ENCODE measurements at places on chromosomes 16 and 17. TPM values are rescaled to one million over a fixed set of nuclear protein-coding genes. Genes with fewer than 3 reads are reported as not detected.

- DNase-seq, result no peak
Observed at GRCh38 chr17:59631276-59631675, 11.6 kb downstream of the CLTC start.

DNA sequence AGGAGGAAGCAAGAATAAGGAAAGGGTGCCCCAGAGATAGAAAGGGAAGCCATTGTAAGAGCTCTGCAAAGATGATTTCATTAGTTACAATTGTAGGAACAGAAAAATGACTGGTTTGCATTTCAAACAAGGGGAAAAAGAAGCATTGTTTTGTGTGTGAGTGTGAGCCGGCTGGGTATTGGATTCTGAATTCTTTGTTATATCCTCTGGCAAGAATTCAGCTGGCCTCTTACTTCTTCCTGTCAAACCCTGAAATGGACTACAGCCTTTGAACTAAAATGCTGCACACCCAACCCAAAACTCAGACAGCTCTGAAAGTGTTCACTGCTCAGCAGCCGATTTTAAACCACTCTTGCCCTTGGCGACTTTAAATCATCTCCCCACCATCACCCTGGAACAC, 461.3 kb downstream of the PMP22 start:
- no peak for DNase-seq

DNA sequence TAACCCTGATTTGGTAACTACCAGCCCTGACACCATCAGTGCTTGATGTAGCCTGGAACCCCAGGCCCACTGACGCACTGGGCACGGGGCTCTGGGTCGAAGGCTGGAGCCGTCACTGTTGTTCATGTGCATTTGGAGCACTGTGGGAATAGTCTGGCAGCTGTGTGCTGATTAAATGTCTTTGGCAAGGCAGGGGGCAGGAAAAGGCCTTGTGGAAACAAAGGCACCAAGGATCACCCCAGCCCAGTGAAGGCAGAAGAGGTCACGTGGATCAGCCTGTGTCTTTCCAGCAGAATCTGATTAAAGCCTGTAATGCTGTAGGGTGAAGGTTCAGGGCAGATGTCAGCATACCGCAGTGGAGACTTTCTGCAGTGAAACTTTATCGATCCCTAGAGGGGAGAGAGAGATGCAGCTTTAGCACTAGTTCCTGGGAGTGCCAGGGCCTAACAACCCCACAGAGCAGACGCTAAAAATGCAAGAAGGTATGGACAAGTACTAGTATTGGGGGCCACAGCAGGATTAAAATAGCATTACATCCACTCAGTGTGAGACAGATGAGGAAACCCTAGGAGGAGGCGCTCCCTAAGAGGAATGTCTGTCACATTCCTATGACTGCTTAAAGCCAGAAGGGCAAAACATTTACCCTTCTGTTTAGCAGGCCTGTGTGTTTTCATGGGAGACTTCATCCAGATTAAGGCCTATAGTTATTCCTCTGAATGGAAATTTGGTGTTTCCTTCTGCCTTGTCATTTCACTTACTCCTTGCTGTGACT, 9.7 kb downstream of the ZNHIT3 start:
- DNase-seq, result no peak

DNA sequence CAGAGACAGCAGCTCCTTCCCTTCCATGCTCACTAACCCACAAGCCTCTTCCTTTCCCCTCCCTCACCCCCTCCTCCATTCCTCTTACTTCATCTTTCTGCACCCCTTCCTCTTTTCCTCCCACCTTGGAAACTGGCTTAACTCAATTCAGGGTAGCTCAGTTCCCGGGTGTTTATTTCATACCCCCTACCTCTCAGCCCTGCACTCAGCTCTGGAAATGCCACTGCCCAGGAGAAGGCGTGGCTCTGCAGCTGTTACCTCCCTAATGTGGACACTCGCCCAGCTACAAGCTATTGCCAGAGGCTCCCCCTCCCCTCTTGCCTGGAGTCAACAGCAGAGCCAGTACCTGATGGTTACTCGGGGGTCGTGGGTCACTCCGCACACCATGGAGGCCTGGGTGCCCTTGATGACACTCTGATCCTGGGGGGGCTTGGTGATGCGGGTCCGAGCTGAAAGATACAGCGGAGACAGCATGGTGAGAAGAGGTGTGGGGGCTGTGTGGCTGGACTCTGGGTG, 118.4 kb upstream of the CDC42EP4 start:
- DNase-seq, result no peak

- no peak for DNase-seq
Observed at GRCh38 chr16:20114356-20114755, 40.7 kb upstream of the GPR139 start.

DNA sequence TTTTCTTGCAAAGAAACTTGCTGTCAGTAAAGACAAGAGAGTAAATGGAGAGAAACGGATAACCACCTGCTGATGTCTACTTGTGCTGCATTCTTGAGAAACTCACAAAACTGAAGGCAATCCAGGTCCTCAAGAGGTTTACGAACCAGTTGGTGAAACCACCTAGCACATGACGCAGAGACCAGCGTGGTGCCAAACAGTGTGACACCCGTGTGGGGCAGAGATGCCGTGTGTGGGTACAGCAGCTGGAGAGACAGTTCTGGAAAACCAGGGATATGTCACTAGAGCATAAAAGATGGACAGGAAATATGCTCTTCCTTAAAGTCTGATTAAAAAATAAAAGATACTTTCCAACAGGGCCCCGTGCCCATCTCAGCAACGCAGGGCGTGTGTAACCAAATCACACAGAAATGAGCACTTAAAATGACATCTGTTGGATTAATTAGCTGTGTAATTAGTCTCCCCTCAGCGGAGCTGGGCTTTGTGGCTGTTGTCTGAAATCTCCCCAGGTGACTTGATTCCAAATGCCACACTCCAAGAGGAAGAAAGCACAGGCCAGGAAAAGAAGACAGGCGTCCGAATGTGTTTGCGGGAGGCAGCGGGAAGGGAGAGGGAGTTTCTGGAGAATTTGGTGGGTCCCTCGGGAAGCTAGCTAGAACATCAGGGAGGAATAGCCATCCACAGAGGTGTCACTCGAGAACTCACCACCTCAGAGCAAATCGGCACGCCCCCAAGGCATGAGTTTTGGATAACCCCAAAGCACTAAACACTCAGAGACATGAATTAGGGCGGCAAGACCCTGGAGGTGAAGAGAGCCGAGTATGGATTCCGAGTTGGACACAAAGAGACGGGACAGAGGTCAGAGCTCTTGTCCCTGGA, 109.8 kb downstream of the ZFHX3 start:
- DNase-seq, result no peak

GRCh38 chr16:87463722-87464690, 28.8 kb downstream of the ZCCHC14 start:
- DNase-seq, result no peak

Gene NGFR
- 9.4 TPM for polyA plus RNA-seq

Gene HSD3B7
- polyA plus RNA-seq, result 24.4 TPM

Measured in kidney (tissue), 22 donors.